ENCODE measurements at places on chromosomes 16 and 17.

GRCh38 chr17:28497931-28498330 is 8.2 kb upstream of the FOXN1 start:
- no peak for DNase-seq

- no peak for DNase-seq
Observed at GRCh38 chr17:76996741-76997694, 128.8 kb downstream of the MGAT5B start.

GRCh38 chr16:85686912-85687591 is 1.7 kb downstream of the GINS2 start:
- DNase-seq: no peak

- DNase-seq: no peak
Observed at GRCh38 chr16:50263060-50263909, 3.1 kb upstream of the ADCY7 start.

DNA sequence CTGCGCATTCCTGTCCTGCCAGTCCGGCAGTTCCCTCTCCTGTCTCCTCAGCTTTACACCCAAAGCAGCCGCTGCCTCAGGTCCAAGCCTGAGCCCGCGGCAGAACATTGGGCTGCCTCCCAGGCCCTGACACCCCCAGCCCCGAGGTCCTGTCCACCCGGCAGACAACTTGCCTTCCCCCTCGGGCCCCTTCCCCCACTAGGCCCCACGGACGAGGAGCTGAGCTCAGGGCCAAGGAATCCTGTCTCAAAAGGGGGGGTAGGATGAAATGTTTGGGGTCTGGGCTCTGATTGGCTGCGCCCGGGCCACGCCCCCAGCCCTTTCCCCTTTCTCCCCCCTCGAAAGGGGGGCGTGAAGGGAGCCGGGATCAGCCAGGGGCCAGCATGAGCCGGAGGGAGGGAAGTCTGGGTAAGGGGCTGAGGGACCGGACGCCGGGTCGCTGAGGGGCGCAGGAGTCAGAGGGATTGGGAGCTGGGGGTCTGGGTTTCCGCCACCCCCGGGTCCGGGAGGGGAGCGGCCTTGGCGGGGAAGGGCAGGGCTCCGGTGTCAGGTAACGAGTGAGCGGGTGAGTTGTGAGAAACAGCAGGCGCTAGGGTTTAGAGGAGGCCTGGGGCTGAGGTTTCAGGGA is at the start of gene CTF1:
TSS of gene CTF1 (plus strand) at position 354 of the 628 bp plus-strand sequence. CDS start at position 384, 30 bp downstream.
- no peak for DNase-seq

- no peak for DNase-seq
Observed at GRCh38 chr16:88872650-88873331, 6.3 kb upstream of the PABPN1L start.

DNA sequence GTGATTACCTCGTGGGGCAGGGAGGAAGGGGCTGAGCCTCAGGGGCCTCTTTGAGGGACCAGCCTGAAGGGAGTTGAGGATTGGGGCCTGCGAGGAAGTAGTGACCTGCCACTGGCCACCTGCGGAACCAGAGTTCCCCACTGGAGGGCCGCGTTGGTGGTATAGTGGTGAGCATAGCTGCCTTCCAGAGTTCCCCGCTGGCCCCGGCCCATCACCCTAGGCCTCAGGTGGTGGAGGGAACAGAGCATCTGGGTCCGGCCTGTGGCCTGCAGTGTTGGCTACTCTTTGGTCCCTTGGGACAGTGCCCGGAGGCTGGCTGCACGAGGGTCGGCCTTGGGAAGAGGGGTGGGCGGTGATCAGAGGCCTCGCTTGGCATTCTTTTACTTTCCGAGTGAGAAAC is 20.5 kb downstream of the MGAT5B start:
- no peak for DNase-seq
